ENCODE measurements at places on chromosomes 12 and 14. TPM values are rescaled to one million over a fixed set of nuclear protein-coding genes. Genes with fewer than 3 reads are reported as not detected.

GRCh38 chr14:84751745-84752144 is 778.2 kb upstream of the FLRT2 start:
- no peak overlapping the region for H3K4me3 ChIP-seq
- peaks cover 12% of the 10 kb centered on the region for H3K4me1 ChIP-seq
- H3K36me3 ChIP-seq: no peaks in the 10 kb centered on the region
- H3K27me3 ChIP-seq: no peaks in the 10 kb centered on the region
- DNase-seq: no peak

GRCh38 chr12:46198913-46199312 is 69.9 kb downstream of the SLC38A1 start:
- no peak overlapping the region for H3K4me3 ChIP-seq
- no peaks in the 10 kb centered on the region for H3K4me1 ChIP-seq
- peaks cover 75% of the 10 kb centered on the region for H3K36me3 ChIP-seq
- DNase-seq: no peak
- H3K27me3 ChIP-seq: no peaks in the 10 kb centered on the region

GRCh38 chr14:59199614-59200013 is 11.1 kb downstream of the DAAM1 start:
- peaks cover 4% of the 10 kb centered on the region for H3K4me1 ChIP-seq
- H3K4me3 ChIP-seq: no peak overlapping the region
- H3K36me3 ChIP-seq: no peaks in the 10 kb centered on the region
- no peaks in the 10 kb centered on the region for H3K27me3 ChIP-seq
- no peak for DNase-seq

DNA sequence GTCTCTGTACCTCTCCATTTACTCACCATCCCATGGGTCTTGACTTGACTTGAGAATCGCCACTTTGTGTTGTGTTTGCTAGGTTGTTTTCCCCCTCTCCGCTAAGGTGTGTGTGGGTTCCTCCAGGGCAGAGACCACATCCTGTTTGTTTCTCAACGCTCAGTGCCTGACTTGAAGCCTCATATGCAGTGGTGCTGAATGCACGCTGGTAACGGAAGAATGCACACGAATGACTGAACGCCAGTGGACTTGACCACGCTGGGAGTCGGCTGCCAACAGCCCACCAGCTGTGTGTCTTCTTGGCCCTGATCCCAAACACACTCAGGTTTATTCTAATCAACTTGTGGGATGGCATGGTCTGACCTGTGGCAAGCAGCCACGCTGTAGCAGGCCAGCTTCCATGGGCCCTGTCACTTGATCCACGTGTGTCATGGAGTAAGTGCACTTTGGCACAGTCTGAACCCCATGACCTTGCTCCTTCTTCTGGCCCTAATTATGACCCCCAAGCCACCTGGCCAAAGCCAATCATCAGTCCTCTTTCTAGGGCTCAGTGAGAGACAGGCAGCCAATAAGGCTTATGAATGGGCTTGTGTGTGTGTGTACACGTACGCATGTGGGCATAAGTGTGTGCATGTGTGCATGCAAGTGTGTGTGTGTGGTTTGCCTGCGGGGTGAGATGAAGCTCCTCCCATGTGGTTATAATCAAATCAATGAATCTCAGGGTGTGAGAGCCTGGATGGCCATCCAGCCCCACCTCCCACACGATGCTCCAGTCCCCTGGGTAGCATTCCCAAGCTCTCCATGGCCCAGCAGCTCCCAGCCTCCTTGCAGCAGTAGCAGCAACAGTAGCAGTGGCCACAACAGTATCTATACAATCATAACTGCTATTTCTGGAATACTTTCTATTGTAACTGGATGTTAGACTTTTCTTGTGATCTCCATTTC is 6.4 kb upstream of the TC2N start:
- peaks cover 4% of the 10 kb centered on the region for H3K36me3 ChIP-seq
- H3K4me1 ChIP-seq: peaks cover 62% of the 10 kb centered on the region
- DNase-seq: no peak
- H3K4me3 ChIP-seq: no peak overlapping the region
- H3K27ac ChIP-seq: no peak overlapping the region
- peaks cover 8% of the 10 kb centered on the region for H3K27me3 ChIP-seq

- no peaks in the 10 kb centered on the region for H3K27me3 ChIP-seq
- no peak overlapping the region for H3K27ac ChIP-seq
- no peak overlapping the region for H3K4me3 ChIP-seq
- H3K36me3 ChIP-seq: peaks cover 30% of the 10 kb centered on the region
These were observed 41.5 kb downstream of the IFT81 start for GRCh38 chr12:110165540-110166159.

DNA sequence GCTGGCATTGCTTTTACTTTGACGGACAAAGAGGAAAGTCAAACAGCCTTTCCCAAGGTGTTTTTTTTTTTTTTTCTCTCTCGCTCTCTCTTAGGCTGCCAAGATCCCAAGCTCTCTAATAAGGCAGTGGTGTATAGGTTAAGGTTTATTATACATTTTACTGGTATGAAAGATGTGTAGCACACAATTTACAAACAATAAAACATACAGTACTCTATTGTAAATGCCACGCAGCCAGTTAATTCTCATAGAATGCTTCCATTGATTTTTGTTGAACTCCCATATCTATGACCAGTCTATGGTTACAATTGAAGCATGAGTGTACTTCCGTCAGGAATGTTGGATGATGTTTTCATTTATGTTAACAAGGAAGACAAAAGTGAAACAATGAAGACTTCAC is 106.4 kb upstream of the GSC start:
- peaks cover 21% of the 10 kb centered on the region for H3K4me1 ChIP-seq
- H3K27me3 ChIP-seq: peaks cover 8% of the 10 kb centered on the region
- no peak overlapping the region for H3K4me3 ChIP-seq
- H3K27ac ChIP-seq: peak overlapping the region; percentile 66
- DNase-seq: no peak

DNA sequence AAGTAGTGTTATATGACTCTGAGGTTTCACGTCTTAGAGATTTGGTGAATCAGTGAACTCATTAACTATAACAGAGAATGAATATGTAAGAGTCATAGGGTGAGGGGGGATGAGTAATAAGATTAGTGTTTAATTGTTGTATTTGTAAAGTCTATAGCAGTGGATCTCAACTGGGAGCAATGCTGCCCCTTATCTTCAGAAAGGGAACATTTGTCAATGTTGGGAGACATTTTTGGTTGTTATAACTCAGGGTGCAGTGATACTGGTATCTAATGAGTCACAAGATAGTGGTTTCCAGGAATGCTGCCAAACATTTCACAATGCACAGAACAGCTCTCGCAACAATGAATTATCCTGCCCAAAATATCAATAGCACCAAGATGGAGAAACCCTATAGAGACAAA is 1193.7 kb downstream of the GALC start:
- peaks cover 14% of the 10 kb centered on the region for H3K4me1 ChIP-seq
- no peak overlapping the region for H3K27ac ChIP-seq
- no peak overlapping the region for H3K4me3 ChIP-seq
- H3K36me3 ChIP-seq: no peaks in the 10 kb centered on the region

DNA sequence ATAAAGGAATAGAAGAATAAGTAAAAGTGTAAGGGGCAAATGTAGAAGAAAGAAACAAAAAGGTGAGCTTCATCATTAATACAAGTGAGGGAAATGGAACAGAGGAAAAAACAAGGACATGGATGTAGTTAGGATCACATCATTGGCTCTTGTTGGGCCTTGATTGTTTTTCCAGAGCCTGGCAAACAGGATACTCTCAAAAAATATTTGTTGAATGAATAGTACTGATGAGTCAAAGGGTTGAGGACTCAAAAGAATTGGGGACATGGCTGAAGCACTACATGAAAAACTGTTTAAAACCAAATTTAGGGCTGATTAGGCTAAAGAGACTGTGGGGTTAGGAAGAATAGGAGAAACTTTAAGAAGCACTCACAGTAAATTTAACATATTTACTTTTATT is 11.4 kb upstream of the SRP54 start:
- no peaks in the 10 kb centered on the region for H3K4me1 ChIP-seq
- no peaks in the 10 kb centered on the region for H3K27me3 ChIP-seq
- no peak for DNase-seq
- no peak overlapping the region for H3K4me3 ChIP-seq
- peaks cover 3% of the 10 kb centered on the region for H3K36me3 ChIP-seq

- no peaks in the 10 kb centered on the region for H3K27me3 ChIP-seq
- no peak overlapping the region for H3K4me3 ChIP-seq
- no peak for DNase-seq
- no peaks in the 10 kb centered on the region for H3K36me3 ChIP-seq
- no peak overlapping the region for H3K27ac ChIP-seq
These were observed 414.9 kb downstream of the ETNK1 start for GRCh38 chr12:23039834-23040233.

DNA sequence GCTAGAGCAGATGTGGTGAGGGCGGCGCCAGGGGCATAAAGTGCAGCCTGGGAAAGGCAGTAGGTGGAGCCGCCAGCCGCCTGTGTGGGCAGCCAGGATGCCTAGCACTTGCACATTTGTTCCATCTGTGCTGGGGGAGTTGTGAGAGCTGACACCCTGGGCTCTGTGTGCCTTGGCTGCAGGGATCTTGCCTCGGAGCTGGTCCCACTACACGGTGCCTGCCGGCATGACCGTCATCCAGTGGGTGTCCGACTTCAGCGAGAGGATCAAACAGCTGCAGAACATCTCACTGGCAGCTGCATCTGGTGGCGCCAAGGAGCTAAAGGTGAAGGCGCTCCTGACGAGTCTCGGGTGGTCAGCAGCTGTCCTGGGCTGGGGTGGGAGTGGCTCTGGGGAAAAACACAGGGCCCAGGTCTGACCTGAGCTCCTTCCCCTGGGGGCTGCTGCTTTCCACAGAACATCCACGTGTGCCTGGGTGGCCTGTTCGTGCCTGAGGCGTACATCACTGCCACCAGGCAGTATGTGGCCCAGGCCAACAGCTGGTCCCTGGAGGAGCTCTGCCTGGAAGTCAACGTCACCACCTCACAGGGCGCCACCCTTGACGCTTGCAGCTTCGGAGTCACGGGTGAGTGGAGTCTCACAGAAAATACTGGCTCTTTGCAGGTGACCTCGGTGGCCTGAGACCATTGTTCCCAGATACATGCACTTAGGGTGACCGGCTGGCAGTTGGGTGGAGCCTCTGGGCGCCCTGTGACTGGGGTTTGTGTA is 37.4 kb downstream of the HSP90AA1 start:
- H3K4me3 ChIP-seq: no peak overlapping the region
- peaks cover 37% of the 10 kb centered on the region for H3K36me3 ChIP-seq
- no peaks in the 10 kb centered on the region for H3K27me3 ChIP-seq
- peaks cover 1% of the 10 kb centered on the region for H3K4me1 ChIP-seq
- H3K27ac ChIP-seq: no peak overlapping the region

DNA sequence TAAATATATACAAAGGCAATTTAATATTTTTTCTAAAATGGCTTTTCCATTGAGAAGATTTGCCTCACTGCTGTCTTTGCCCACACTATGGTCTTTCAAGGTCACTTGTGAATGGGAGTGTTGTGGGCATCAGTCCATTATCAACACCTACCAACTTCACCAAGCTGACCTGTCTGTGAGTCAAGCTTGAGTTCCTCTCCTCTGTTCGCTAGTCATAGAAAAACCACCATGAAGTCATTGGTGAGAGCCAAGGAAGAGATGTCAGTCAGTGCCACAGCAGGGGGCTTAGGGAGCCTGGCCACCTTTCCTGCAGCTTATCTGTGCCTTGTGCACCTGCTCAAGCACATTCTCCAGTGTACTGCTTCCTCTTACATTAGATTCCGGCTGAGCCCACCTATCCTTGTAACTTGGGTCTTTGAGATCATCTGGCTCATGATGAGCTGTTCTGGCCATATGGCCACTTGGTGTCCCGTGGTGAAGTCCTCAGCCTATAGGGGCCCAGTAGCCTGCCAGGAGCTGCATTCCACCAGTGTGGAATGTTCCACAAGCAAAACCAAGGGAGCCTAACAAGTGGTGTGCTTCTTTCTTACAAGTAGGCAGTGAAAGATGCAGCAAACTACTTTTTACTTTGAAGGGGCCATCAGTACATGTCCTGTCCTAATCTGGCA is 80.8 kb upstream of the C12orf71 start:
- no peaks in the 10 kb centered on the region for H3K4me1 ChIP-seq
- no peak for DNase-seq
- H3K4me3 ChIP-seq: no peak overlapping the region
- H3K27me3 ChIP-seq: no peaks in the 10 kb centered on the region
- H3K36me3 ChIP-seq: no peaks in the 10 kb centered on the region

- H3K27ac ChIP-seq: no peak overlapping the region
- DNase-seq: no peak
- no peaks in the 10 kb centered on the region for H3K36me3 ChIP-seq
- peaks cover 6% of the 10 kb centered on the region for H3K4me1 ChIP-seq
- H3K27me3 ChIP-seq: peaks cover 89% of the 10 kb centered on the region
These were observed 7.8 kb downstream of the WNT1 start for GRCh38 chr12:48985901-48986300.

- H3K4me1 ChIP-seq: peaks cover 24% of the 10 kb centered on the region
- no peak overlapping the region for H3K4me3 ChIP-seq
- H3K27me3 ChIP-seq: no peaks in the 10 kb centered on the region
- no peak for DNase-seq
- H3K27ac ChIP-seq: peak overlapping the region; percentile 79
These were observed 17.9 kb upstream of the PTGR2 start for GRCh38 chr14:73833530-73834260.

DNA sequence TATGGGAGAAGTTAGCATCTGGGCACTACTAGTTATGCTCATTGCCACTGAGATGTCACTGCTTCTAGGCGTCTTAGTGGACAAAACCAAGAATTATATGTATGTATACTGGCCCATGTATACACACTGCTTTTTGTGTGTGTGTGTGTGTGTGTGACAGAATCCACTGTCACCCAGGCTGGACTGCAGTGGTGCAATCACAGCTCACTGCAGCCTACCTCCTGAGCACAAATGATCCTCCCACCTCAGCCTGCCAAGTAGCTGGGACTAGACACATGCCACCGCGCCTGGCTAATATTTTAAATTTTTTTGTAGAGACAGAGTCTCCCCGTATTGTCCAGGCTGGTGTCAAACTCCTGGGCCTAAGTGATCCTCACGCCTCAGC is 25.2 kb downstream of the LIMA1 start:
- H3K27ac ChIP-seq: peak overlapping the region; percentile 37
- H3K4me1 ChIP-seq: peaks cover 23% of the 10 kb centered on the region
- H3K36me3 ChIP-seq: no peaks in the 10 kb centered on the region
- no peaks in the 10 kb centered on the region for H3K27me3 ChIP-seq
- no peak for DNase-seq

- H3K36me3 ChIP-seq: peaks cover 17% of the 10 kb centered on the region
- no peaks in the 10 kb centered on the region for H3K27me3 ChIP-seq
- H3K4me3 ChIP-seq: no peak overlapping the region
- no peaks in the 10 kb centered on the region for H3K4me1 ChIP-seq
These were observed 10.5 kb upstream of the SELPLG start for GRCh38 chr12:108643941-108644810.

GRCh38 chr12:70550180-70550577 is 87.0 kb downstream of the PTPRB start:
- DNase-seq: no peak
- no peak overlapping the region for H3K4me3 ChIP-seq
- H3K36me3 ChIP-seq: no peaks in the 10 kb centered on the region
- no peak overlapping the region for H3K27ac ChIP-seq

- H3K27me3 ChIP-seq: no peaks in the 10 kb centered on the region
- H3K27ac ChIP-seq: no peak overlapping the region
- DNase-seq: no peak
These were observed 38.7 kb downstream of the DDX51 start for GRCh38 chr12:132105467-132105866.

Gene PIANP
- 2.0 TPM for total RNA-seq

Gene TMEM132C
- total RNA-seq: 0.31 TPM

Gene CDH24
- total RNA-seq: 23.7 TPM

Gene EPYC
- total RNA-seq: not detected

Gene NXPH4
- total RNA-seq: 2.0 TPM

Gene TOMM20L
- 0.55 TPM for total RNA-seq
